ENCODE measurements at places on chromosomes 16 and 17. TPM values are rescaled to one million over a fixed set of nuclear protein-coding genes. Genes with fewer than 3 reads are reported as not detected.
A peak's percentile ranks its signal among the peaks of the same experiment; 100 is the strongest.

GJC1 gene
- total RNA-seq: 42.4 TPM

MYCBPAP gene
- total RNA-seq: 0.58 TPM

LGALS9C gene
- not detected for total RNA-seq

ARHGDIG gene
- total RNA-seq: not detected

ACACA gene
- 45.4 TPM for total RNA-seq

DNA sequence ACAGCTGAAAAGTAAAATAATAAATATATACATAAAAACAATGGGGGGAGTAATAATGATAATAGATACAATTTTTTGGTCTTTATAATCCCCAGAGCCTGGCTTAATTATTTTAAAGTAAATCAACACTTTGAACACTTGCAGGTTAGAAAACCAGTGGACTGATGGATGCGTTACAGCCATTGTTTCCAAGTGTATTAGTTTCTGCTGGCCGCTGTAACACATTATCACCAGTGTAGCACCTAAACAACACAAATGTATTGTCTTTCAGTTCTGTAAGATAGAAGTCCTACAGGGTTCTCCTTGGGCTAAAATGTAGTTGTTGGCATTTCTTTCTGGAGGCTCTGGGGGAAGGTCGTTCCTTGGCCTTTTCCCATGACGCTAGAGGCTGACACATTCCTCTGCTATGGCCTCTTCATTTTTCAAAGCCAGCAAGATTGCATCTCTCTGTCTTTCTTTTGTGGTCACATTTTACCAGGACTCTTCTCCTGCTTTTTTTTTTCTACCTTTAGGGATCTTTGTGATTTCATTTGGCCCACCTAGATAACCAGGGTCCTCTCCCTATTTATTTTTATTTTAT is 116.8 kb downstream of the WWOX start:
- DNase-seq: no peak

DNA sequence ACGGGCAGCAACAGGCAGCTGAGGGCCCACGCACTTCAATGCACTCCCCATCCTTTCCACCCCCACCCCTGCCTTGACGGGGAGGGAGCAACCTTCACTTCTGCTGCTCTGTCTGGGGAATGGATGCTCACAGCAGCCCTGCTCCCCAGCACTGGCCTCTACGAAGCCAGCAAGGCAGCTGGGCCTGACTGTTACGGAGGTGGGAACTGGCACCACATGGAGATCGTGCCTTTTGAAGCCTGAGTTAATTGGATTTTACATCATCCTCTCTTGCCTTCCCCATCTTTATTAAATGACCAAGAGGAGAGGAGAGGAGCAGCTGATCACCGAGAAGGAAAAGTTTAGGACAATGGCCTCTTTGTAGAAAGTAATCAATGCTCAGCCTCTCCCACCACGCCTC is 187.0 kb upstream of the RPL38 start:
- DNase-seq: no peak

- no peak for DNase-seq
Measured at GRCh38 chr17:11990363-11990983, 6.8 kb downstream of the ZNF18 start.

DNA sequence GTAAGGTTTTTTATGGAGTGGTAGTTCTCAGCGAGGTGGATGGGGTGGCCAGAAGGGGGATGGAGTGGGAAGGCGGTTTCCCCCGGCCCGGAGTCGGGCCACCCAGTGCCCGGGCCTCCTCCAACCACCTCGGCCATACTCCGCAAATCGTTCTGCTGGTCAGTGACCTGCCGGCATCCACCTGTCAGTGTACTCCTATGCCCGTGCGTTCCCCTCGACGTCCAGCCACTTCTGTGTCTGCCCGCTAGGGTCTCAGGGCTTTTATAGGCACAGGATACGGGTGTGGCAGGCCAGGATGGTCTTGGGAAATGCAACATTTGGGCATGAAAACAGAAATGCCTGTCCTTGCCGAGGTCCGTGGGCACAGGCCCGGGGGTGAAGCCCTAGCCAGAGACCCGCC is 19.3 kb upstream of the ASGR2 start:
- no peak for DNase-seq

DNA sequence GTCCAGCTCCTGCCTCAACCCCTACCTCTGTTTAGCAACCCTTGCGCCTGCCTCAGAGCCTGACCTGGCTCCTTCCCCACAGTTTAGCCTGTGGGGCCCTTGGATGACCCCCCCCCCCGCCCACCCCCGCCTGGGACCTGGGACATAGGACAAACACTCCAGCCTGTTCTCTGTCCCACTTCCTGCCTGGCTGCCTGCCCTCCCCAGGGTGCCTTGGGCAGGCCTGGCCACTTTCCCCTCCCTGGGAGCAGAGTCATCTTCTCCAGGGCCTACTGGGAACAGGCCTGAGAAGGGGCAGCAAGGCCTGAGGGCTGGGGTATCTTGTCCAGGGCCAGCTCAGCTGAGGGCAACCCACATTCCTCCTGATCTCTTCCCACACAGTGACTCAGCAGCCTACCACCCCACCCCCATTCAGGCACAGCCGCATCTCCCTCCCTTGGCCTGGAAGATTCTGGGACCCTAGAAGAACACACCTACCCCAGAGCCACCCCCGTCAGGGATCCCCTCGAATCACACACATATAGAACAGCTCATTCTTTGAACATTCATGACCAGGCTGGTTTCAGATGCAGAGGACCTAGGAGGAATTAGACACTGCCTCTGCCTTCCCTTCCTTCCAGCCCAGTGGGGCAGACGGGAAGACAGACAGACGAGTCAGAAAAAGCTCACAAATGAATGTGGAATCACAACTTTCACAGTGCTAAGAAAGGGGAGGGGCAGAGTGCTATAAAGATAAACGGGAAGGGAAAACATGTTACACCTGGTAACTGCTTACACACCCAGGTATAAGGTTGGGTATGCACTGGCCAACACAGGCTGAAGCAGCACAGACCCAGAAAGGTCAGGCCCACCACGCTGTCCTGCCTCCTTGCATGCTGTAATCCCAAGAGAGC is 6.0 kb downstream of the FHOD1 start:
- DNase-seq: no peak

GRCh38 chr17:44549686-44550085 is 7.6 kb upstream of the FZD2 start:
- no peak for DNase-seq

DNA sequence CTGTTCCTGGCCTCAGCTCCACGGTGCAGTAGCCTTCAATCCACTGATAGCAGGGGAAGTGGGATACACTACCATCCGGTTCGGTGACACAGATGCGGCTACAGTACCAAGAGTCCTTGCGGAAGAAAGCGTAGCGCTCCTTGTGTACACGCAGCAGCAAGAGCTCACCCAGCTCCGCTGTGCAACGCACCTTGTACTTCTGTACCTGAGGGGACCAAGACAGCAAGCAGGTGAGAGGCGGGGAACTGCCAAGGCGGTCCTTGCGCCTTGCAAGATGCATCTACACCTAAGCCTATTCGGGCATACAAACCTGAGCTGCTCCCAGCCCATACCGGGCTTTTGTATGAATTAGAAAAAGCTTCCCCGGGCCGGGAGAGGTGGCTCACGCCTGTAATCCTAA is 1.5 kb downstream of the ALOXE3 start:
- DNase-seq: no peak

GRCh38 chr16:51881731-51882130 is 665.2 kb downstream of the TOX3 start:
- no peak for DNase-seq

DNA sequence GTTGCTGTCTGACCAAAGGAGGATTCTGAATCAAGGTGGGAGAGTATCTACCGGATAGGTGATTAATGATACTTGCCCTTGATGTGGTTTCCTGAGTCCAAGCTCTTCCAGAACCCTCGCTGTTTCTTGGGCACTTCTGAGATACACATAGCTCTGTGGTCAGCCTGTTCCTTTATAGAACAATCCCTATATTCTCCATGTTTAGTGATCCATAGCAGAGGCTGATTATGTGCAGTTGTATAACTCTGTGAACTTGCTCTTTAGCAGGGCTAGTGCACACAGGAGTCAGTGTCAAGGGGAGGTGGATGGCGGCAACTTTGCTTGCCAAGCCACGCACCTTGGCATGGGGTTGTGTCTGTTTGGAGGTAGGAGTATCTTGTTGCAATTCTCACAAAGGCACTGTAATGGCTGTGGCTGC is 36.1 kb downstream of the ARL4D start:
- peak; percentile 87 for DNase-seq

- DNase-seq: no peak
Measured at GRCh38 chr17:69567130-69567529, 152.6 kb downstream of the MAP2K6 start.

DNA sequence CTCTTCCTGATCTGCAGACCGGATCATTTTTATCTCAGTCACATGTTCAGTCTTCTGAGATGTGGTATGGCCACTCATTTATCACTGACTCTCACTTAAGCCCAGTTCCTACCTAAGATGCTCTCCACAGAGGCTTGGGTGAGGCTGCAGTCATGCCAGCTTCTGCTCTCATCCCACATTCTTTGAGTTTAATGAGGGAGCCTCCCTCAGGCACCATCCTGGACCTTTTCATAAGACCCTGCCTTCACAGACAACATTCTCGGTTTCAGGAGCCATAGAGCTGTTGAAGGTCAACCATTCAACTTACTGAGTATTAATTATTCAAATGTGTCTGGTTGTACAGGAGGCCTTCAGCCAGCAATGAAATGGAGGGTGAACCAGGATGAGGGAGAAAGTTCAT is 23.6 kb upstream of the HNF1B start:
- no peak for DNase-seq

All from epithelial cell of proximal tubule (primary cell).